ENCODE measurements at places on chromosomes 11 and 22.

DNA sequence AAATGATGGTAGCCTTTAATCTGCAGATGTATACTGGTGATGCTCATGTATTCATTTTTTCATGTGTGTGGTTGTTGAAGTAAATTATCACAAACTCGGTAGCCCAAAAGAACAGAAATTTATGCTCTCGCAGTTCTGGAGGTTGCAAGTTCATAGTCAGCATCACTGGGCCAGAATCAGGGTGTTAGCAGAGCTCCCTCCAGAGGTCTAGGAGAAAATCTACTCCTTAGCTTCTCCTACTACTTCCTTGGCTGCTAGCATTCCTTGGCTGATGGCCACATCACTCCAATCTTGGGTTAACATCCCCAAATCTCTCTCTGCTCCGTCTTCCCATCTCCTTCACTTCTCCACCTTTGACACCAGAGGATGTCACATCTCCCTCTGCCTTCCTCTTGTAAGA is 45.3 kb upstream of the GALNT18 start:
- no peak for DNase-seq

- DNase-seq = no peak
These were observed 1248.0 kb upstream of the CNTN5 start for GRCh38 chr11:97772705-97773104.

DNA sequence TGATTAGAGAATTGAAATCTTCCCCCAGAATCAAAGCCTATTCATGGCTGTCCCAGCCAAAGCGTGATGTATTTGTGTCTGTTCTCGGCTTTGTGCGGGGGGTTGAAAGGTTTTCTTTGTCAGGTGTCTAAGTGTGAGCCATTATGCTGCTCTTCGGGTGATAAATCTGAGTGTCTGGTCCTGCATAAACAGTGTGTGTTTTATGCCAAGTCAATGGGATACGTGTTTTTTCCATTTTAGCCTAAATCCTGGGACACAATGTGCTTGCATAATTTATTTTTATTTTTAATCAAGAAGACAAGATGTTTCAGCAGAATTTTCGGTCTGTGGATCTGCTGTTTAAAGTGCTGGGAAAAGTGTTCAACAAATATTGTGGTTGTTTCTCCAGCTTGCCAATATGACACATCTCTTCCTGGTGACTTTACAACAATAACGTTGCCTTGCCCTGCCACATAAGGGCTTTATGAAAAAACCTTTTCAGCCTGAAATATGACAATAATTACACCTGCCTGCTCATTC is 267.8 kb downstream of the TBC1D22A start:
- DNase-seq = no peak

DNA sequence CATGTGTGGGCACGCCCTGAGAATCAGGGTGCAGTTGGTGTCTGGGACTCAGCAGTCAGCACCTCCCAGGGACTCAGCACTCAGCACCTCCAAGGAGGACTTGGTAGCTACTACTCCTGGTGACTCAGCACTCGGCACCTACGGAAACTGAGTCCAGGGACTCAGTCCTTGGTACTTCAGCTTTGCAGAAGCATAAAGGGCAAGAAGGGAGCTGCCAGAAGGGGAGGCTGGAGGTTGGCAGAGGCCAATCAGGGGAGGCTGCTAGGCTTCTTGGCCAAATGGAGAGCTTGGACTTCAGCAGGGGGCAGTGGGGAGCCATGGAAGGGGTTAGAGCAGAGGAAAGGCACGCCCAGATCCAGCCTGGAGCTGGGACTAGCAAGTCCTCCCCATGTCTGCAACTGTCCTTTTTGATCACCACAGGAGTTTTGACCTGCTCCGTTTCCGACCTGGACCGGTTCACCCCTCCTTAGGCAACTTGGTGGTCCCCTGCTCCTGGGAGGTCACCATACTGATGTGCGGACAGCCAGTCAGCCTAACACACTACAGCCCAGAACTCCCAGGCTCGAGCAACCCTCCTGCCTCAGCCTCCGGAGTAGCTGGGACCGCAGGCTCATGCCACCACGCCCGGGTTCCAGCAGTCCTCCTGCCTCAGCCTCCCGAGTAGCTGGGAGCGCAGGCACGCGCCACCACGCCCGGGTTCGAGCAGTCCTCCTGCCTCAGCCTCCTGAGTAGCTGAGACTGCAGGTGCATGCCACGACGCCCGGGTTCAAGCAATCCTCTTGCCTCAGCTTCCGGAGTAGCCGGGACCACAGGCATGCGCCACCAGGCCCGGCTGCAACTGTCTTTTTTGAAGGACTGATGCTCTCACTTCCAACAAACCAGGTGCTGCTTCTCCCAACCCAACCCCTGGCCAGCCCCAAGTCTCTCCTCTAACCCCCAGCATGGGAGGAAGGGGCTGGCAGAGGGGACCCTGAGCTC is 1.5 kb downstream of the ANO9 start:
- DNase-seq = no peak

GRCh38 chr11:14894657-14895598 is 2.9 kb upstream of the CYP2R1 start:
- no peak for DNase-seq

- no peak for DNase-seq
These were observed 21.3 kb upstream of the NCF4 start for GRCh38 chr22:36839356-36840073.

DNA sequence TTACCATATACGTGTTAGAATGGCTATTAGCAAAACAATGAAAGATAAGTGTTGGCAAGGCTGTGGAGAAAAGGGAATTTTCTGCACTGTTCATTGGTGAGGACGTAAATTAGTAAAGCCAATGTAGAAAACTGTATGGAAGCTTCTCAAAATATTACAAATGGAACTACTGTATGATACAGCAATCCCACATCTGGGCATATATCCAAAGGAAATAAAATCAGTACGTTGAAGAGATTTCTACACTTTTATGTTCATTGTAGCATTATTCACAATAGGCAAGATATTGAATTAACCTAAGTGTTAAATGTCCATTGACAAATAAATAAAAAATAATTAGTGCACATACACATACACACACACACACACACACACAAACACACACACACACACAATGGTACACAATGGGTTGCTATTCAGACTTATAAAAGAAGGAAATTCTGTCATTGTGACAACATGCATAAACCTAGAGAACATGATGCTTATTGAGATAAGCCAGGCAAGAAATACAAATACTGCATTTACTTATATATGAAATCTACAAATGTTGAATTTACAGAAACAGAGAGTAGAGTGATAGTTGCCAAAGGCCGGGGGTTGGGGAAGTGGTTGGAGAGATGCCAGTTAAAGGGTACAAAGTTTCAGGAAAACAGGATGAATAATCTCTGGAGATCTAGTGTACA is 565.8 kb upstream of the LRRC4C start:
- DNase-seq = no peak

DNA sequence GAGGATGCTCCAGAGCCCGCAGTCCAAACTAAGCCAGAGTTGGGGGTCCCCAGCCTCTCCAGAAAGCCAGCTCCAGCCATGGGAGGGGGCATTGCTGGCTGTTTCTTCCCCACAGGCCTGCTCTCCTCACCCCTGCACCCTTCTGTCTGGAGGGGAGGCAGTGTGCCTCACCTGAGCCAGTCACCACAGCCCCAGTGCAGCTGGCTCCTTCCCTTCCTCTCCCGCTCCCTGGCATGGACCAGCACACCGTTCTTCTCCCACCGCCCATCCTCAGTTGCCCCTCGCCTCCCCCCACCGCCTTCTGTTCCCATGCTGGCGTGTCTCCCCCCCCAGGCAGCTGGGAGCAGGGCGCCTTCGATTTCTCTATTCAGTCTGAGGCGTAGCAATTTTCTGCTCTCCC is 110.5 kb upstream of the THY1 start:
- DNase-seq = no peak

GRCh38 chr22:37377927-37378326 is 49.4 kb downstream of the ELFN2 start:
- no peak for DNase-seq

DNA sequence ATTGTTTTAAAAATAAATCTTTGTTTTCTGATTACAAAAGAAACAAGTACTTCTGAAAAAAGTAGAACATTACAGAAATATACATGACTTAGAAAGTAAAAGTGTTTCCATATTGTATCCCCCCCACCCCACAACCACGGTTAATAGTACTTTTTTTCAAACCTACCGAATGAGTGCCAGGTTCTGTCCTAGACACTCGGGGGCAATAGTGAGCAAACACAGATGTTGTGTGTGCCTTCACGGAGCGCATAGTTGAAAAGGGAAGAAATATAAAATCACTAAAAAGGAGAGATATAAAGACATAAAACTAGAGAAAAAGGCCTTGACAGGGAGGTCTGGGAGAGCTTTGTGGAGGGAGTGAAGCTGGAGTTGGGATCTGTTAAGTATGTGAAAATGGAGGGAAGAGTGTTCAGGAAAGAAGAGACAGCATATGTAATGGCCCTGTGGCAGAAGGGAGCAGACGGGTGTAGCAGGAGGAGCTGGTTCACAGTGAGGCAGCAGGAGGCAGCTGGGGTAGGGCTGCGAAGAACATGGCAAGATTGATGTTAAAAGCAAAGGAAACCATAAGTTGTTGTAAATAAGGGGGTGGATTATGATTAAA is 42.1 kb upstream of the ALX4 start:
- no peak for DNase-seq

DNA sequence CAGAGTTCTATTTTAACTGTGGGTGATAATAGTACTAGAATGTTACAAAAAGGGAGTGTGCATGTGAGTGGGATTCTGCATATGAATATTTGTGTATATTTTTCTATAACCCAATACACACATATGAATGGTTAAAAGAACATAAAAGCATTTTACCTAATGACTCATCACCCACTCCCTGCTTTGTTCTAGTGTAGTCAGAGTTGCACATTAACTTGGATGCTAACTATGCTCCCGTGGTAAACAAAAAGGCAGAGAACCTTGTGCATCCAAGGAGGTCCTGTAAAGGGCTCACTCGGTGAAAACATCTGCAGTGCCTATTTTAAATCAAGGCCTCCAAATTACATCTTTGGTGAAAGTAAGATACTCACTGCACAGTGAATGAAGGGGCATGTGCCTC is 1289.4 kb downstream of the LRRC4C start:
- no peak for DNase-seq

- peak; percentile 1 for DNase-seq
These were observed 51.5 kb downstream of the FAM181B start for GRCh38 chr11:82682003-82682751.

GRCh38 chr11:85310479-85310878 is 316.7 kb downstream of the DLG2 start:
- no peak for DNase-seq

DNA sequence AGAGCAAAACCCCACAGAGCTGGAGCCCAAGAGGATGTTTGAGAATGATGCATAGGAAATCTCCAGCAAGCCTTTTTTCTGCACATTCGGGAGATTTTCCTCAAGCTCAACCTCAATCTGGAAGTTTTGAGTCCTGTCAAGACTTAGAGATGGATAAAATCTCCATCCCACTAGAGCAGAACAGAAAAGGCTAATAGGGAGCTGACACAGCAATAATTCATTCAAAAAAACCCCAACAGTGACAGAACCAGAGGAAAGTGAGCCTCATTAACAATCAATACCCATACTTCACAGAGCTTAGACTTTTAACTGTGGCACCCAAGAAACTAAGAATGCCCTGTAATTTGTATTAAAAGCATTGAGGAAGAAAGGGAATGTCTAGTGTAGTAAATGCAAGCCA is 115.9 kb upstream of the BDNF start:
- DNase-seq = no peak

DNA sequence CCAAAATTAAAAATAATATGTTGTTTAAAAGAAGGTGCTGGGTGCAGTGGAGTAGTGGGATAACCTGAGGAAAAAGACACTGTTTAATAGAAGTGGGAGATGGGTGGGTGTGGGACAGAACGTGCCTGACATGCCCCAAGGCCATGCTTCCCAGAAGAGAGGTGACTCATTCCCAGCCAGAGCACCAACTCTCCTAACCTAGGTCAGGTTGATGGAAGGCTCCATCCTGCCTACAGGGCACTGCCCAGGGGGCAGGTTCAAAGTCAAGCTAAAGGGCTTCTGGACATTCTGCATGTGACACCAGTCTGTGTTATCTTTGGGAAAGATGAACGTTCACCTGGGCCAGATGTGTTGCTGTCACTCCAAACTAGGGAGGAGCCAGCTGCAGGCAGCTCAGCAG is 453.1 kb downstream of the SOX6 start:
- no peak for DNase-seq

DNA sequence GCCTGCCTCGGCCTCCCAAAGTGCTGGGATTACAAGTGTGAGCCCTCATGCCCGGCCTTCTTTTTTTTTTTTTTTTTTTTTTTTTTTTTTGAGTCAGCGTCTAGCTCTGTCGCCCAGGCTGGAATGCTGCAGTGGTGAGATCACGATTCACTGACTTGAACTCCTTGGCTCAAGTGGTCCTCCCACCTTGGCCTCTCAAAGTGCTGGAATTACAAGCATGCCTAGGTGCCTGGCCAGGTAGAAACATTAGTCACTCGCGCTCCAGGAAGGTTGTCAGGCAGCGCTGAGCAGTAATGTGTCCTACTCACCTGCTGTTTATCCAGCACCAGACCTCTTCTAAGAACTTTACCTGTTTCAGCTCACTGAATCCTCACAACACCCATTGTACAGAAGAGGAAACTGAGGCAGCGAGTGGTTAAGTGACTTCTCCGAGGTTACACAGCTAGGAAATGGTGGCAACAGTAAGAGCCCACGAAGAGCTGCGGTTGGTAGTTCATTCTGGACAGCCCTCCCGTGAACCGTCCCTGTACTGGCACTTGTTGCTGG is 496 bp upstream of the CST6 start:
- DNase-seq = no peak

DNA sequence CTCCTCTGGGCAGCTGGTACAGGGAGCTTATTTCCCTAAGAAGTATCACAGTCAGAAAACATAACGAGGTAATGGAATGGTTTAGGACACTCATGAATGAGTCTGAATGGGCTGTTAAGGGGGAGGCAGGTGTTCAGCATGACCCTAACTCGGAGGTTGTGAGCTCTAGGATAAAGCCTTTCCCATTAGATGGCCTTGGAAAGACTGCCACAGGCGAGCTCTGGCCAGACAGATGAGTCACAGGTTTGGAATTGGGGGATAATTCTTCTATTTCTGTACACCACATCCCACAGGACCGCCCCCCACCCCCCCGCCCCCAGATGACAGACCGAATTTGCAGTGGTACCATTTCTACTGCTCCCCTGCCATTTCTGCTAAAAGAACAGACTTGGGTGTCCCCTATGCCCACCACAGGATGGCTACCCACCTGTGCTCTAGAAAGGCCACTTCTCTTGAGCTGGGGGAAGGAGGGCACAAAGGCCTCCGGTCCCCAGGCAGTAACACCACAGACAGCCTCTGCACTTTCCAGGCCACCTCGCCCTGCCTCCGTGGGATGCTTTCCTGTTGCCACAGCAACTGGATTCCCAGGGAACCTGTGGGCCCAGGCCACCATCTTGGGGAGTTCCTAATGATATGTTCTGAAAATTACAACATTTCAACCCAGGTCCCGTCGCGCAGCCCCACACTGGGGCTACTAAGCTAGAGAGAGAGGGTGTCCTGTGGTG is 76.7 kb downstream of the TRIM29 start:
- no peak for DNase-seq
